Fibroblast of lung (primary cell): ENCODE measurements at places on chromosomes 2 and 18.

GRCh38 chr2:3168230-3168891 is 209.3 kb downstream of the EIPR1 start:
- no peak overlapping the region for H3K4me3 ChIP-seq
- no peaks in the 10 kb centered on the region for H3K27me3 ChIP-seq
- peak; percentile 65 for DNase-seq
- H3K4me1 ChIP-seq, result peaks cover 3% of the 10 kb centered on the region
- no peak overlapping the region for H3K27ac ChIP-seq

DNA sequence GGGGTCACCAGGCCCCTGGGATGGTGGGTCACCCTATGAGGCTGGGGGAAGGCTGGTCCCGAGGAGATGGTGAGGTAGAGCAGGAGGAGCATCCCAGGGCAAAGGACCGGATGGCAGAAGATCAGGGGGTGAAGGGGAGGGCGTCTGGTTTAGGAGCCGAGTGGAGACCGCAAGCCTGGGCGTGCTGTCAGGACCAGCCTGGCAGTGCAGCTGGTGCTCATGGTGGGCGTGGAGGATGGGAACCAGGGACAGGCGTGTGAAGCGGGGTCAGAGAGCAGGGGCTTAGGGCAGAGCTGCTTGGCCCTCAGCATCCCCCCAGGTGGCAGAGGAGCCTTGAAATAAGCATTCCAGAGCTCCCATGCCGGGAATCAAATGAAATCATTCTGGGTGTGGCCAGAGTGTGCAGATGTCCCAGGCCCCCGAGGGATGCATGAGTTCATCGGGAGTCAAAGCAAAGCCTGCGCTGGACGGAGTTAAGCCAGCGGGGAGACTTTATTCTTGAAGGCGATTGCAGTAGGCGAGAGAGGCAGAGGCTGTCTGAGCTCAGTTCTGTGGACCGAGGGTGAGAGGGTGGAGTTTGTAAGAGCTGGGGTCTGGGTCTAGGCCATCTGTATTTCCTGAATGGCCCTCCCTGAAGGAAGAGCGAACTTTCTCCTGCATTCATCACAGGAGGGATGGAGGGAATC is 33.1 kb upstream of the MBP start:
- DNase-seq, result no peak
- H3K27me3 ChIP-seq, result peaks cover 6% of the 10 kb centered on the region
- no peaks in the 10 kb centered on the region for H3K4me1 ChIP-seq
- H3K36me3 ChIP-seq, result no peaks in the 10 kb centered on the region
- H3K27ac ChIP-seq, result no peak overlapping the region

- DNase-seq, result peak; percentile 54
- H3K27ac ChIP-seq, result no peak overlapping the region
- H3K36me3 ChIP-seq, result no peaks in the 10 kb centered on the region
Measured at GRCh38 chr2:215607766-215608165, 171.9 kb upstream of the FN1 start.

DNA sequence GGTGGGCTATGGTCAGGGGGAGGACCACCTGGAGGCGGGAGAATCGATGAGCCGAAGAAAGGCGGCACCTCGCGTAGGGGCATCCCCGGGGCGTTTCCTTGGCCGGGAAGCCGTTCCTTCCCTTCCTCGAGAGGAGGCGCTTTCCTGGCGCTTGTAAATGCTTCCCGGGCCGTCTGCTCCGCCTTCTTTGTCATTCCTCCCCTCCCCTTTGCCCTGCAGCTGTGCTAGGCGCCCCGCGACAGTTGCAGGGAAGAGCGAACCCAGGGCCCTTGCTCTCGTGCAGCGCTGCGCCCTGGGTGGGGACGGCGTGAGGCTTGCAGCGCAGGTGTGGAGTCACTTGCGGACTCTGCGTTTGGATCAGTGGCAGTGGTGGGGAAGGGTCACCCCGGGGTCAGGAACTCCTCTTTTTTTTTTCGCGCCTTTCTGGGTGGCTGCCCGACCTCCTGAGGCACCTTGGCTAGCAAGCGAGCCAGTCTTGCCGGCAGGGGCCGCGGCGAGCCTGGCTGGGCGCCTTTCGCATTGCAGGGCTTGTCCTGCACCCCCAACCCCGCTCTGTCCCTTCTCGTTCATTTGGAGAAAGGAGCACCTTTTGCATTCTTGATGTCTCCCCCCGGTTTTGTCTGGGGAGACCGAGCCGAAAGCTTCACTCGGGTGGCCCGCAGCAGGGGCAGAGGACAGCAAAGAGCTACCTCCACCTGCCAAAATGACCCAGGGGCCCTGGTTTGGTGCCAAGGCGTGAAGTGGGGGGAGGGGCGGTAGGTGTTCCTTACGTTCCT is 858 bp downstream of the KCNS3 start:
- peak overlapping the region; percentile 64 for H3K4me3 ChIP-seq
- no peaks in the 10 kb centered on the region for H3K36me3 ChIP-seq
- H3K4me1 ChIP-seq, result peaks cover 5% of the 10 kb centered on the region
- H3K27me3 ChIP-seq, result peaks cover 21% of the 10 kb centered on the region
- H3K27ac ChIP-seq, result no peak overlapping the region
- DNase-seq, result peak; percentile 62

DNA sequence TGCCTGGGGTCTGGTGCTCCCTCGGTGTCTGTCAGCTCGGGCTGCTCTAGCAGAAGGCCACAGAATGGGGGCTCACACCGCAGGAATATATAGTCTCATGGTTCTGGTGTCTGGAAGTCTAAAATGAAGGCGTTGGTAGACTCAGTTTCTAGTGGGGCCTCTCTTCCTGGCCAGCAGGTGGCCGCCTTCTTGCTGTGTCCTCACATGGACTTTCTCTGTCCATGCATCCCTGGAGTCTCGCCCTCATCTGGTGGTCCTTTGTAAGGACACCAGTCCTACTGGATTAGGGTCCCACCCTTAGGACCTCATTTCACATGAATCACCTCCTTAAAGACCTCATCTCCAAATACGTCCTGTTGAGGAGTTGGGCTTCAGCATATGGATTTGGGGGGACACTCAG is 65.7 kb downstream of the RRM2 start:
- H3K27ac ChIP-seq, result no peak overlapping the region
- peaks cover under 1% of the 10 kb centered on the region for H3K4me1 ChIP-seq
- no peaks in the 10 kb centered on the region for H3K36me3 ChIP-seq
- DNase-seq, result peak; percentile 37
- H3K4me3 ChIP-seq, result no peak overlapping the region

DNA sequence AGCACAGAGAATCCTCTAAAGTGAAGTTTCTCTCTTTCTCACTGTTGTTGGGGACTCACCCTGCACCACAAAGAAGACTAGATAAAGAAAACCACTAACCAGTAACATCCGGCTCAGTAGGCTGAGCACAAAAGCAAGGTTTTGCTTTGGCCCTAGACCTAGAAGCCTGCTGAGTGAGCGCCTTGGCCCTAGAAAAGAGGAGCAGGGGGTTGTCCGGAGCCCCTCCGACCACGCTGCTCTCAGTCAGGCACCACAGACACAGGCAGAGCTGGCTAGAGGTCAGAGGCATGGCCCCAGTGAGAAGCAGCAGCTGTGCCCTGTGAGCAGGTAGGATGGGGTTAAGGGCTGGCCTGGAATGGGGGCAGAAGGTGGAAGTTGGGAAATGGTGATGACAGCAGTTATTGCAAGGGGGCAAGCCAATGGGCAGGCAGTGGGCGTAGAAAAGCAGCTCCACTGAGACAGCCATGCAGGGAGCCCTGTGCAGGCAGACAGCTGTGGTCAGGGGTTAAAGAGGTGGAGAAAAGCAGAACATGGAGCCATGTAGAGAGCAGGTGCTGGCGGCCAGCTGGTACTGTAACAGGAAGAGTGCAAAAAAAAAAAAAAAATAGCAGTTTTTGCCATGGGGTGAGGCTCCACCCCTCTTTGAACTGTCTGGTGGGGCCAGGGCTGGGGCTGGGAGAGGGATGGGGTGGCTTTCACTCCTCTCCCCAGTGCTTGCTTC is 36.9 kb upstream of the SLC14A1 start:
- H3K4me1 ChIP-seq, result peaks cover 10% of the 10 kb centered on the region
- no peaks in the 10 kb centered on the region for H3K27me3 ChIP-seq
- H3K4me3 ChIP-seq, result no peak overlapping the region

- no peak for DNase-seq
- peaks cover 11% of the 10 kb centered on the region for H3K36me3 ChIP-seq
- no peak overlapping the region for H3K4me3 ChIP-seq
- peaks cover 3% of the 10 kb centered on the region for H3K4me1 ChIP-seq
- H3K27me3 ChIP-seq, result no peaks in the 10 kb centered on the region
- H3K27ac ChIP-seq, result no peak overlapping the region
Measured at GRCh38 chr2:217798743-217799562, 203.8 kb downstream of the TNS1 start.

GRCh38 chr2:181426672-181427071 is 30.5 kb upstream of the ITGA4 start:
- H3K36me3 ChIP-seq, result no peaks in the 10 kb centered on the region
- no peaks in the 10 kb centered on the region for H3K27me3 ChIP-seq
- no peak overlapping the region for H3K27ac ChIP-seq
- no peaks in the 10 kb centered on the region for H3K4me1 ChIP-seq
- H3K4me3 ChIP-seq, result no peak overlapping the region

GRCh38 chr18:63157293-63158011 is 162.1 kb downstream of the BCL2 start:
- no peak overlapping the region for H3K4me3 ChIP-seq
- no peaks in the 10 kb centered on the region for H3K27me3 ChIP-seq
- peaks cover 9% of the 10 kb centered on the region for H3K4me1 ChIP-seq
- no peak overlapping the region for H3K27ac ChIP-seq
- H3K36me3 ChIP-seq, result no peaks in the 10 kb centered on the region

DNA sequence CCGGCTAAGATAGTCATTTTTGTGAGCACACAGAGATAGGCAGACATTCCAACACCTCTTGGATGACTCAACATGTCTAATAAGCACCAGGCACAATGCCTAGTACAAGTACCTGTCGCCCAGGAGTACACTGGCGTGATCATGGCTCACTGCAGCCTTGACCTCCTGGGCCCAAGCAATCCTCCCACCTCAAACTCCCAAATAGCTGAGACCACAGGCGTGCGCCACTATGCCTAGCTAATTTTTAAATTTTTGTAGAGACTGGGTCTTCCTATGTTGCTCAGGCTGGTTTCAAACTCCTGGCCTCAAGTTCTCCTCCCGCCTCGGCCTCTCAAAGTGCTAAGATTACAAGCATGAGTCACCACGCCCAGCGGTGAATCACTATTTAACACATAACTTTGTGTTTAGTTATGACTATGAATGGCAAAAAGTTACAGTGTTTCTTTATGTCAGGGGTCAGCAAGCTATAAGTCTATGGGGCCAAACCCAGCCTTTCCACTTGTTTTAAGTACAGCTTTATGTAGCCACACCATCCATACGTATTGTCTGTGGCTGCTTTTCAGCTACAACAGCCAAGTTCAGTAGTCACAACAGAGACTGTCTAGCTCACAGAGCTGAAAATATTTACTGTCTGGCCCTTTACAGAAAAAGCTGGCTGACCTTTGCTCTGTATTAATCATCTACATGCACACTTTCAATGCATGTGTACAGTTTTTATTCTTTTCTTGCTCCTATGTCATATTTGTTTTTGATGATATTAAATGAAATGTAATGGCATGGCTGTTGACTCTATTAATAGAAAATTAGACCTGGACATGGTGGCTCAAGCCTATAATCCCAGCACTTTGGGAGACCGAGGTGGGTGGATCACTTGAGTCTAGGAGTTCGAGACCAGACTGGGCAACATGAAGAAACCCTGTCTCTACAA is 18.7 kb downstream of the ORC2 start:
- DNase-seq, result peak; percentile 89
- H3K27me3 ChIP-seq, result no peaks in the 10 kb centered on the region
- peak overlapping the region; percentile 31 for H3K27ac ChIP-seq
- no peaks in the 10 kb centered on the region for H3K4me1 ChIP-seq
- no peak overlapping the region for H3K4me3 ChIP-seq

- peak; percentile 54 for DNase-seq
- H3K27me3 ChIP-seq, result peaks cover 2% of the 10 kb centered on the region
- no peak overlapping the region for H3K4me3 ChIP-seq
- no peaks in the 10 kb centered on the region for H3K36me3 ChIP-seq
Measured at GRCh38 chr2:142997231-142997630, 119.8 kb downstream of the KYNU start.

DNA sequence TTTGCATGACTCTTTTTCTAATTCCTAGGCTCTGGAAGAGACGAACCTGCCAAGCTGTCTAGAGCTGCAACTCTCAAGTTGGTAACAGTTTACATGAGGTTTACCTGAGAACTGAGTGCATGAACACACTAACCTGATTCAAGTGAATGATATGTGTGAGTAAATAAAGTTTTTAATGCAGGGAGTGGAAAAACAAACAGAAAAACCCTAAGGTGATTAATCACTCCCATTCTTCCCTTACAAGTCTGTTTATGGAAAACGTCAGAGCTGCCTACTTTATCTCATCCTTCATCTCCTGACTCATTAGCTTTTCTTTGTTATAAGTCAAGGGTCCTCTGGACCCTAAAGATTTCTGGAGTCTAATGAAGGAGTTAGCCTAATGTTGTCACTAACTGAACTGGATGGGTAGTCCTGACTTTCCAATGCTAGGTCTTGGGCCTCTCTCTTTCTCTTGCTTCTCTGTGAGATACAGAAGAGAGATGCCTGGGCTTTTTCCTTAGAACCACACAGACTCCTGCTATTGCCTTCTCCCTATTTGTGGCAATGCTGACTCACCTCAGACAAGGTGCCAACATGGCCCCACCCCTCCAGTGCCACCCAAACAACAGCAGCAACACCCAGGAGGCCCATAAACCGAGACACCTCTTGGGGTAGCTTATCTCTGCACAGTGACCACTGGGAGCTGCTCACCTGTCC is 952.4 kb downstream of the EPHA4 start:
- no peak overlapping the region for H3K27ac ChIP-seq
- no peak overlapping the region for H3K4me3 ChIP-seq
- H3K4me1 ChIP-seq, result no peaks in the 10 kb centered on the region
- DNase-seq, result peak; percentile 82
- no peaks in the 10 kb centered on the region for H3K36me3 ChIP-seq
- no peaks in the 10 kb centered on the region for H3K27me3 ChIP-seq
